ENCODE measurements at places on chromosomes 12 and 14.

- DNase-seq = peak; percentile 67
These were observed 25.9 kb downstream of the RHOF start for GRCh38 chr12:121767525-121768016.

- peak; percentile 62 for DNase-seq
These were observed 40.7 kb downstream of the STK38L start for GRCh38 chr12:27284751-27285150.

- DNase-seq = no peak
These were observed 11.3 kb upstream of the NUDT4 start for GRCh38 chr12:93366422-93366821.

GRCh38 chr14:77897374-77897773 is 97.5 kb downstream of the ADCK1 start:
- peak; percentile 4 for DNase-seq
